CD8-positive, alpha-beta memory T cell (primary cell): ENCODE measurements at places on chromosomes 1 and 21. TPM values are rescaled to one million over a fixed set of nuclear protein-coding genes. Genes with fewer than 3 reads are reported as not detected.

- no peaks in the 10 kb centered on the region for H3K27me3 ChIP-seq
- H3K4me1 ChIP-seq, result peaks cover 75% of the 10 kb centered on the region
- H3K27ac ChIP-seq, result no peak overlapping the region
- no peak overlapping the region for H3K4me3 ChIP-seq
Observed at GRCh38 chr1:223718850-223719249, 6.5 kb downstream of the CAPN2 start.

DNA sequence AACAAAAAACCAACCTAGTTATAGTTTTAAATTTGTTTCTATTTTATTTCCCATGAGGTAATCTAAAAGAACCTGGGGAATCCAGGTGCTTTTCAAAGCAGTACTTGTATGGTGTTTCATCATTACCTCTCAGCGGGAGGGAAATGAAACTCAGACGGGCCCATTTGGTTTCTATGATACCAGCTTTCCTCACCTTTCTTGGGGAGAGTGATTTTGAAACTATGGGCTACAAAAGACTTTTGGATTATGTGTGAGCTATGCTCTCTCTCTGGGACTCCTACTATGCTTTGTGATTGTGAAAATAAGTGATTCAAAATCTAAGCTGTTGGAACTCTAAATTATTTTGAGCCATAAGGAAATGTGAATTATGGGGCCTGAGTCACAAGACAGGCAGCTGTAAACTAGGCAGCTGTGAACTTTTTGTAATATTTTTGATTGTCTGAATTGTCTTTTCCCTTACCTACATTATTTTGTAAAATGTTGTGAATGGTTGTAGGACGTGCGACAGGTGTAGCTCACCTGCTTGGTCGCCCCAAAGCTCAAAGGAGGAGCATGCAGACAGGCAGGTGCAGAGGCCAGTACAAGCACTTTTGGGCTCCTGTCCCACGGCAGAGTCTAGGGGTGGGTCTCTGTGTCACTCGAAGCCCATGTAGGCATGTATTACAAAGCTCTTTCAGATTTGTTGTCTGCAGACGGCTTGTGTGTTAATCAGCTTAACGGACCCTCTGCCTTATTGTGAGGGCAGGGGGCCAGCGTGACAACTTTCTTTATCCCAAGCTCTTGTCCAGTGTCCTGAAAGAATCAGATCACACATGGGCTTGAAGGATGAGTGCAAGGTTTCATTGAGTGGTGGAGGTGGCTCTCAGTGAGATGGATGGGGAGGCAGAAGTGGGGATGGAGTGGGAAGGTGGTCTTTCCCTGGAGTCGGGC is 64.8 kb upstream of the BACH1 start:
- no peak overlapping the region for H3K4me3 ChIP-seq
- no peaks in the 10 kb centered on the region for H3K4me1 ChIP-seq
- DNase-seq, result no peak

- no peak for DNase-seq
- H3K4me1 ChIP-seq, result no peaks in the 10 kb centered on the region
- H3K36me3 ChIP-seq, result no peaks in the 10 kb centered on the region
- no peaks in the 10 kb centered on the region for H3K27me3 ChIP-seq
Observed at GRCh38 chr1:68375919-68376318, 73.8 kb downstream of the RPE65 start.

DNA sequence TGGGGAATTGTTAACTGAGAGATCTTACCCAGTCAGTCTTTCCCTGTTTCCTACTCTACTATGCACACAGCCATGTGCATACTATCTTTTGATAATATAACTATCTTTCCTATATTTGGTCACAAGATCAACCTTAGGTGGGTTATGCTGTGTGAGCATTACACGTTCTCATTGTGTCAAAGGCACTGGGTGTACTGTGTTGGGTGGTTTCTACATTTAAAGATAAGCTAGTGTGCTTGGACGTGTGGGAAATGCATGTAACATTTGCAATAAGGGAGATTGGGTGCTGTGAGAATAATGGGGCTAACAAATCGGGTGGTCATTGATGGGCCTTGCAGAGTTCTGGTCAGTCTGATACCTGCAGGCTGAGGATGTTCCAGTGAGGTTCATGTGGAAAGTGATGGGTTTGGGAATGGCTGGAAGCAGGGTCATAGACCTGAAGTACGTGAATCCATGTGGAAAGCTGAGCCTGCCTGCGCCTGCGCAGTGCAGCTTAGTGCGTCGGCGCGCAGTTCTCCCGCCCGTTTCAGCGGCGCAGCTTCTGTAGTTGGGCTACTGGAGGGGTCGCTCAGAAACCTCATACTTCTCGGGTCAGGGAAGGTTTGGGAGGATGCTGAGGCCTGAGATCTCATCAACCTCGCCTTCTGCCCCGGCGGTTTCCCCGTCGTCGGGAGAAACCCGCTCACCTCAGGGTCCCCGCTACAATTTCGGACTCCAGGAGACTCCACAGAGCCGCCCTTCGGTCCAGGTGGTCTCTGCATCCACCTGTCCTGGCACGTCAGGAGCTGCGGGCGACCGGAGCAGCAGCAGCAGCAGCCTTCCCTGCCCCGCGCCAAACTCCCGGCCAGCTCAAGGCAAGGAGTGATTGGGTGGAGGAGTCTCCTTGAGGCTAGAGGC is at the start of gene MSH4:
Gene MSH4, plus strand, starts transcription at position 507 of the 897 bp plus-strand sequence. Its CDS starts 104 bp downstream, at position 611.
- no peak within 1 kb of the TSS for H3K4me3 ChIP-seq
- H3K4me1 ChIP-seq, result no peaks in the 10 kb centered on the region
- no peak within 1 kb of the TSS for H3K27ac ChIP-seq
- H3K36me3 ChIP-seq, result peaks cover 22% of the 10 kb centered on the region
- no peaks in the 10 kb centered on the region for H3K27me3 ChIP-seq
- no peak for DNase-seq

GRCh38 chr1:172824209-172824608 is 165.3 kb downstream of the FASLG start:
- H3K36me3 ChIP-seq, result no peaks in the 10 kb centered on the region
- H3K27ac ChIP-seq, result no peak overlapping the region
- H3K4me3 ChIP-seq, result no peak overlapping the region
- H3K27me3 ChIP-seq, result no peaks in the 10 kb centered on the region

DNA sequence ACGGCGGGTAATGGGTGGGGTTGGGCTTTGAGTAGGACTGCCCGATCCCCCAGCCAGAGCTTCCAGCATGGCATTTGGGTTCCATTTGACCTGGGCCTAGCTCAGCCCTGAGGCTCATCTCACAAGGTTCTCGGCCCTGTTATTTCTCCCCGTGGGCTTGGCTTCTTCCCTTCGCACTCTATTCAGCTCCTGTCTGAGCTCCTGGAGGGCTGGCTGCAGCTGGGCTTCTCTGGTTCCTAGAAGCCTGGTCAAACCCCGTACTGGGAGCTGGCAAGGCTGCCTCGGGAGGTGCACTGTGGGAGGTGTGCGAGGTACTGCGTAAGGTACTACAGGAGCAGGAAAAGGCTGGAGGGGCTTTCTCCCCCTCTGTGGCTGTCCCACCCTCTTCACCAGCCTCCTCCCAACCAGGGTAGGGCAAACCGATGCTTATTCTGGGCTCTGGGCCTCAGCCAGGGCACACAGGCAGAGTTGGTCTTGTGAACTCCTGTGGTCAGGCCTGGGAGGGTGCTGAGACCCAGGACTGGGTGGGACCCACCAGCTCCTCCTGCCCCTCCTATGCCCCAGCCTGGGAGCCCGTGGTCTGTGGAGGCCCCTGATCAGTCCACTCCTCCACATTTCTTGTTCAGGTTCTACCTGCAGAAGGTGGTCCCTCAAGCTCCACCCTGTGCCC is 814 bp downstream of the A3GALT2 start:
- no peaks in the 10 kb centered on the region for H3K4me1 ChIP-seq
- DNase-seq, result no peak
- H3K4me3 ChIP-seq, result no peak overlapping the region
- H3K27me3 ChIP-seq, result no peaks in the 10 kb centered on the region
- no peak overlapping the region for H3K27ac ChIP-seq
- peaks cover 7% of the 10 kb centered on the region for H3K36me3 ChIP-seq

DNA sequence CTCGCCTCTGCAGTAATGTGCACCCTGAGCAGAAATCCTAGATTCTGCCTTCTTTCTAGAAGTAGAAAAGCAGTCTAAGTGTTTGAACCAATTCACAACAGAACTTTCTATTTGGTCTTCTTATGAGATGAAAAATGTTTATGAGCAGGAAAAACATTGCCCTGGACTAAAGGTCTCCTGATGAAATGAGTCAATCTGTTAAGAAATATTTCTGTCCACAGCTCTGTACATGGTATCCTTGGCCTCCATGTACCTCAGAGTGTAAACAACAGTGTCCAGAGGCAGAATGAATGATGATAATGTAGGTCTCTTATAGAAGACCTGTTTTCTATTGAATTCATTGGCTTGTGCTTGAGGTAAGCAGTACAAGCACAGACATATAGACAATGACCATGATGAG is 6.2 kb upstream of the APCS start:
- H3K27me3 ChIP-seq, result no peaks in the 10 kb centered on the region
- no peaks in the 10 kb centered on the region for H3K36me3 ChIP-seq
- H3K27ac ChIP-seq, result no peak overlapping the region
- no peak for DNase-seq

GRCh38 chr1:2074944-2075740 is 24.9 kb downstream of the PRKCZ start:
- no peaks in the 10 kb centered on the region for H3K36me3 ChIP-seq
- H3K27ac ChIP-seq, result no peak overlapping the region

The PFKFB2 gene
- 3.0 TPM for total RNA-seq

GRCh38 chr1:205353612-205354011 is 3.1 kb downstream of the KLHDC8A start:
- peak; percentile 9 for DNase-seq
- H3K36me3 ChIP-seq, result no peaks in the 10 kb centered on the region
- H3K4me1 ChIP-seq, result no peaks in the 10 kb centered on the region
- no peak overlapping the region for H3K4me3 ChIP-seq
- no peak overlapping the region for H3K27ac ChIP-seq
- peaks cover 11% of the 10 kb centered on the region for H3K27me3 ChIP-seq
